ENCODE measurements at places on chromosomes 2 and 18.

GRCh38 chr2:130286983-130287655, 55.6 kb upstream of the IMP4 start:
- no peak for DNase-seq

- no peak for DNase-seq
These were observed 19.2 kb upstream of the TANK start for GRCh38 chr2:161141033-161141432.

- no peak for DNase-seq
These were observed 122.7 kb downstream of the VIT start for GRCh38 chr2:36819095-36819711.

- DNase-seq: no peak
These were observed 8.4 kb upstream of the LIMS2 start for GRCh38 chr2:127683757-127684156.

DNA sequence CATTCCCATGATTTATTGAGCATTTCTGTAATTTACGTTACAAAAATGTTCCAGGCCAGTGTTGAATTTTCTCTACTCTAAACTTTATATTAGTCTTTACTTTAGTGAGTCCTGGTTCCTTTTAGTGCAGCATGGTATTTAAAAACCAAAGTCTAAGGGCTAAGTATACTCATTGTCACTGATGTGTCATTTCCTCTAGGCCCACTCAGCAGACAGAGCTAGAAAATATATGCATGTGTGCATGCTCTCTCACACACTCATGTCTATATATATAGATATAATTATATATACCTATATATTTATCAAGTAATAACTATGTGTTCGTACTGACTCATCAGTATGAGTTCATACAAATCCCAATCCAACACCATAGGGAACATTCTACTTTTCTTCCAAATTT, 132.5 kb upstream of the SLC8A1 start:
- no peak for DNase-seq

DNA sequence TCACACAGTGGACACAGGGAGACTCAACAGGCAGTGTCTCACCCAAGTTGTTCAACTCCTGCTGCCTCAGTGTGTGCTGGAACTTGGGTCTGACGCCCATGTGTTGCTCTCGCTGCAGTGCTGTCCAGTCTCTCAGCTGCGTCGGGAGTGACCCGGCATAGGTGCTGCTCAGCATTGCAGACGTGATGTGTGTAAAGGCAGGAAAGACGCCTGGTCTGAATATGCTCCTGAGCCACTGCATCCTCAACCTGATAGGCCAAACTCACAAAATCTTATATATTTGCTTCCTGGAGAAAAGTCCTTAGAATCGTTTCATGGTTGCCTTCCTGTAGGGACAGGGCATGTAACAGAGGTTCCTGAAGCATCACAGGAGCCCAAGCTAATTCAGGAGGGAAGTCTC, 152.9 kb downstream of the INSIG2 start:
- no peak for DNase-seq

- no peak for DNase-seq
These were observed 422.7 kb downstream of the TGIF1 start for GRCh38 chr18:3872641-3873040.

DNA sequence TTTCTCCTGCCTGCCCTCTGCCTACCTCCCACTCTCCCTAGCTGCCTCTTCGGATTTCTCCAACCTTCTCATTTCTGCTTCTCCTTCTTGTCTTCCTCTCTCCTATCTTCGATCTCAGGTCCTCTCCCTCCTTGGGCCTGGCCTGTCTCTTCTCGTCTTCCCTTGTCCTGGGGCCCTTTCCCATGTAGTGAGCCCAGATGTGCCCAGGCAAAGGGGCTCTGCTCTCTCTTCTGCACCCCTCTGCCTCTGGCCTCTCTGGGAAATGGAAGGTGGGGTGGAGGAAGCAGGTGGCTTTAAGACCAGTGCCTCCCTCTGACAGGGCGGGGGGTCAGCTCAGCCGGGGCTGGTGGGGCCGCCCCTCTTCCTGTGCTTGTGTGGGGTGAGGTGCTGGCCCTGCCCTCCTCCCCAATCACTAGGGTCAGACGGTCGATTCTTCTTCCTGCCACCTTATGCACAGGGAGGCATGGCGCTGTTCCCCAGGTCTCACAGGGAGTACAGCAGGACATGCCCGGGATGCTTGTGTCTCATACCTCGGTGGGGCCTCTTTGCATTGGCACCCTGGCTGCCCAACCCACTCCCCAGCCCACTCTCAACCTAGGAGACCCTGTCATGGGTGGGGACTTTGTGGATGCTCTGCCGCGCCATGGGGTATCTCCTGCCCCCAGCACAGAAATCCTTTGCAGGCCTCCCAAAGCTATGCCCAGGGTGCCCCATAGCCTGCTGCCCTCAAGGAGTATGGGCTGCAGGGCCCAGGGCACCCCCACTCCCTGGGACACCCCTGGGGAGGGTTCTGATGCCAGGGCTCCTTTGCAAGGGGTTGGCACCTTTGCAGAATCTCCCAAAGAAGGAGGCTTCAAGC, 213.8 kb upstream of the HAAO start:
- DNase-seq: no peak

- DNase-seq: no peak
These were observed 974.8 kb upstream of the POU3F3 start for GRCh38 chr2:103879101-103879500.

DNA sequence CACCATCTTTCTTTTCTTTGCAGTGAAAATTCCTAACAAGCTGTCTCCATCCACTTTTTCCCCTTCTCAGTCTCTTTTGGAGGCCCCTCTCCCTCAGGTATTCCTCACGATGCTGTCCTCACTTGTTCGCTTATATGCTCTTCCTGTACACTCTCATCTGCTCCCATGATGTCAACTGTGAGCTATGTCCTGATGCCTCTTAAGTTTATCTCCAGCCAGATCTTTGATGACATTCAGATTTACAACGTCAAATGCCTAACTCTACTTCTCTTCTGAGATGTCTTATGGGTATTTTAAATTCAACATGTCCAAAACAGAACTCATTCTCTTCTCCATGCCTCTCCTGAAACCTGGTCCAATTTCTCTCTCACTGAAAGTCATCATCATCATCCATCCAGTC, 55.1 kb upstream of the SERTAD2 start:
- no peak for DNase-seq

GRCh38 chr2:177812713-177813396, 259.7 kb downstream of the PDE11A start:
- no peak for DNase-seq

DNA sequence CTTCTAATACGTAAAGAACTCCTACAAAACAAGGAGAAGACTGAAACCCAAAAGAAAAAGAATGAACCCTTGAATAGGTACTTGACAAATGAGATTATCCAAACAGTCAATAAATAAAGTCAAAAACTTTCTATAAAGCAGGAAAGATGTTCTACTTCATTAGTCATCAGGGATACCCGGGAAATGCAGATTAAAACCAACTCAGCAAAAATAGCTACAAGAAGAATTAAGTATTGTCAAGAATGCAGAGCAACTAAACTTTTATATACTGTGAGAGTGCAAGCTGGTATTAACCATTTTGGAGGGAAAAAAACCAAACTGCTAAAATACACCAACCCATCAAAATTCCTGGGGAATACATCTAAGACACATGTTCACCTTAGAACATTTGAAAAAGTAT, 10.4 kb downstream of the TXNL1 start:
- no peak for DNase-seq

GRCh38 chr18:11125492-11126315, 23.7 kb downstream of the PIEZO2 start:
- DNase-seq: no peak

GRCh38 chr2:100105678-100106054, 36.7 kb downstream of the AFF3 start:
- DNase-seq: no peak

Measured in CD4-positive, alpha-beta T cell treated with Interleukin-12 subunit alpha and Interleukin-12 subunit beta, for 1 hour (primary cell).